ENCODE measurements at places on chromosomes 4 and X.

- DNase-seq: no peak
These were observed 28.2 kb upstream of the APLN start for GRCh38 chrX:129682979-129683378.

- DNase-seq: peak; percentile 32
These were observed 46.1 kb downstream of the PGRMC2 start for GRCh38 chr4:128241425-128241913.

GRCh38 chr4:89469930-89470375 is 162.4 kb upstream of the GPRIN3 start:
- DNase-seq: peak; percentile 96

GRCh38 chrX:154327038-154327820 is 31.6 kb downstream of the TKTL1 start:
- DNase-seq: no peak

DNA sequence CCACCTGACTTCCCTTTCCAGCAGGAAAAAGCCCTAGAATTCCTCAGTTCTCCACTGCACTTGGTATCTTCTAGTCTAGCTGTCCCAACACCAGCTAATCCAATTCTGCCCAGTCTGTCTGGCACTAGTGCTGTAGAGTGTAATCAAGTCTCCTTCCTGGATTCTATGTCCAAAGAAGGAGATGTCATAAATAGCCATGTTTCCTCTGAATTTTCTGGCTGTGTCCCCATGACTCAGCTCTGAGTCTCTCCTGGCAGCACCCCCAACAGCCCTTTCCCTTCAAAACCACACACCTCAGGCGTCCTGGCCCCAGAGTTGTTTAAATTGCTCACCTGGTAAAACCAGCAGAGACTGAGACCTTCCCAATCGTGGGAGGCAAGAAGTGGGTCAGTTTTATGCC is 197.2 kb downstream of the GRXCR1 start:
- no peak for DNase-seq

DNA sequence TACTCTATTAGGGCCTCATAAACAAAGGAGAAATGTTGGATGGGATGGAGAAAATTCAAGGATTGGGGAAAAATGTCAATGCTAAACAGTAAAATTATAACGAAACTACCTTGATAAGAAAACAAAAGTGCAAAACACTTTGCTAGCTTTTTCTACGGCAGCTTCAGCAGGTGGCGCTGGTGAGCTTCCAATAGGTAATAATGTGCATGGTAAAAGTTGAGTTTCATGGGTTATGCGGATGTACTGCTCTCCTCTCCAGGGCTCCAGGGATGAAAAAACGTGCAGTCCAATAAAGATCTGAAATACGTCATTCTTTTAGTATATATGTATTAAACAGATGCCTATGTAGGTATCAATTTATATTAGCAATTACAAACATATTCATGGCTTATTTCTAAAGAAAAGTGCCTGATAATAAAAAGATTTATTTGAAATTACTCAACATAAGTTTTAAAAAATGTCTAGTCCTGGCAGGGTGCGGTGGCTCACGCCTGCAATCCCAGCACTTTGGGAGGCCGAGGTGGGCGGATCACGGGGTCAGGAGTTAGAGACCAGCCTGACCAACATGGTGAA is 239.6 kb downstream of the GRXCR1 start:
- peak; percentile 51 for DNase-seq
